ENCODE measurements at places on chromosomes 4 and X. TPM values are rescaled to one million over a fixed set of nuclear protein-coding genes. Genes with fewer than 3 reads are reported as not detected.

- H3K4me3 ChIP-seq: peak overlapping the region; percentile 96
- DNase-seq: peak; percentile 78
- H3K27ac ChIP-seq: peak overlapping the region; percentile 98
- no peaks in the 10 kb centered on the region for H3K36me3 ChIP-seq
- no peaks in the 10 kb centered on the region for H3K27me3 ChIP-seq
- peaks cover 25% of the 10 kb centered on the region for H3K4me1 ChIP-seq
These were observed 802 bp downstream of the BMP2K start for GRCh38 chr4:78776729-78777575.

Gene ARR3
- total RNA-seq: not detected

Gene TBC1D1
- total RNA-seq: 80.3 TPM

Gene PASD1
- total RNA-seq: not detected

Gene BMPR1B
- total RNA-seq: 4.8 TPM
